ENCODE measurements at places on chromosomes 5 and 9.

- no peak for DNase-seq
Measured at GRCh38 chr5:57033103-57033502, 81.2 kb upstream of the MIER3 start.

DNA sequence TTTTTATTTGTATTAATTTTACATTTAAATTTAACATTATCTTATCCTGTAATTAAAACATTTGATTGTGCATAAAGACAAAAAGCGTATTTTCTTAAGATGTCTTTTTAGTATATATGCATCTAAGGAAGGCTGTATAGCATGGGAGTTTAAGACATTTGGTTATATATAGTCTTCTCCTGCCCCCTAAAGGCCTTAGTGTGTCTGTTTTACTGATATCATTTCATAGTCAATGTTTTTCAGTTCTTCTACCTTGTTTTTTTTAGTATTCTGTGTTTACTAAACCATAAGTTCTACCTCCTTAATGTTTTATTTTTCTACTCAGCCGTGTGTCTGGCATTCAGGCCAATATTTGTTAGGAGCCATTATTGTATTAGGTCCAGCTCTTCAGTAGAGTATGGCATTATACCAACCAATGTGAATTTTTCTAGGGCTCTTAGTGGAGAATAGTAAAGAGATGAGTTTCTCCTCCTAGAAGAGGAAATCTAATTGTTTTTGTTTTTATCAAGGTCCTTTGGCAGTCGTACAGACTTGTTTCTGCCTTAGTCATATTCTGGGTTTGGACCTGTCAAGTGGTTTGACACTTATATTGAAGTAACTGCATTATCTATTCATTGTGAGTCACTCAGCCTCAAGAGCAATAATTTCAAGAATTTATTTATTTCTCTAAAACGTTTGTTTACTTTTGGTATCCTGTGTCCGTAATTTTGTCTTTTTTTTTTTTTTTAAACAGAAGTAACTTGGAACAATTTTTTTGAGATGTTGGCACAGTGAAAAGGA is 74.8 kb downstream of the SLF1 start:
- DNase-seq, result peak; percentile 93

DNA sequence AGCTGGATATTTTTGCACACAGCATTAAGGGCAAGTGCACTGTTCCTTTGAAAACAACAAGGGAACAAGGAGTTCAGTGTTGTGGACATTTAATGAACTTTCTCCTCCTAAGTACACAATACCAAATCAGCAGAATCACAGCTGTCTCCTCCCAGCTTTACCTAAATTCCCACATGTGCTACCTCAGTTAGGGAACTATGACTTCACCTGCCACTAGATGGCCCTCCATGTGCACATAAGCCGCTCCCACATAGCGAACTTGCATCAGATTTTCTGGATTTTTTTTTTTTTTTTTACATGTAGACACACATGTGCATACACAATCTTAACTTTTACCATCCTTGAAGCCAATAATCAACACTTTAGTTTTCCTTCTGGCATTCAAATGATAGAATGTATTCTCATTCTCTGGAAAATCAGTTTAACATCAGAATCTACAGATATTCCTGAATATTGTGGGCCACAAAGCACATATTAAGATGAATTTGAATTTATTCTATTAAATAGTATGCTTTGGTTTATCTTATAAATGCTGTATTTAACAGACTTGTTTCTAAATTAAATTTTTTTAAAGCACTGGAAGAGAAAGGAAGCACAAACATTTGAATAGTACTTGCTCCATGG is 123.6 kb downstream of the PALM2AKAP2 start:
- DNase-seq, result peak; percentile 77

DNA sequence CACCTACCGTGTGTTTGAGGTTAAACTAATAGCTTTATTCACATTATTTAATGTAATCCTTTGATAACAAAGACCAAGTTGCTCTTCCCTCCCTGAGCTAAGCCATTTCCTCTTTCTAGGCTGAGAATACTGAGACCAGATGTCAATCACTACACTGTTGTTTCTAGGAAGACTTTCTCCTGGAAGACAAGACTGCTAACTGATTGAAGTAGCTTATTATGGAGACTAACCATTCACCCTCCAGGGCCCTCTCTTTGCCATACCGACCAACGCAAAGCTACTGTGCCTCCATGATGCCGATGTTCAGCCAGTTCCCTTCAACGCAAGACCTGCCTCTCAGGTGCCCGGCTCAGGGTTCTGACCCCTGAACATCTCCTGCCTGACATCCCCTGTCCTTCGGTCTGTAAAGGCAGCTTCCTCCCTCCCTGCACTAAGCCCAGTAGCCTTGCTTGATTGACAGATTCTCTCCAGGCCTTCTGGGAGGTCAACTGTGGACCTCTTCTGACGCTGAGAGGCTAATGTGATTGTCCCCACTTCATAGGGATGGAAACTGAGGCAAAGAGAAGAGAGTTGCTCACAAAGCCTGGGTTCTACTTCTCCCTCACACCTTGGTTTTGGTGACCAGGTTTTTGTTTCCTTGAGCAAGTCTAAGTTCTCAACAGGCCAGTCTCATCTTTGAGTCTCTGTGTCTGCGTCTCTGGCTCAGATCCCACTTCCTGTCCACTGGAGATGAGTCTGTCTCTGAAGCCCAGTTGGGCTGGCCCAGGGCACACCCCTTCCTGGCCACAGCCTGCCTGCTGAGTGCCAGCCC is 259.7 kb upstream of the IRX2 start:
- no peak for DNase-seq

GRCh38 chr9:85740787-85741094 is 1.0 kb downstream of the AGTPBP1 start:
- no peak for DNase-seq

DNA sequence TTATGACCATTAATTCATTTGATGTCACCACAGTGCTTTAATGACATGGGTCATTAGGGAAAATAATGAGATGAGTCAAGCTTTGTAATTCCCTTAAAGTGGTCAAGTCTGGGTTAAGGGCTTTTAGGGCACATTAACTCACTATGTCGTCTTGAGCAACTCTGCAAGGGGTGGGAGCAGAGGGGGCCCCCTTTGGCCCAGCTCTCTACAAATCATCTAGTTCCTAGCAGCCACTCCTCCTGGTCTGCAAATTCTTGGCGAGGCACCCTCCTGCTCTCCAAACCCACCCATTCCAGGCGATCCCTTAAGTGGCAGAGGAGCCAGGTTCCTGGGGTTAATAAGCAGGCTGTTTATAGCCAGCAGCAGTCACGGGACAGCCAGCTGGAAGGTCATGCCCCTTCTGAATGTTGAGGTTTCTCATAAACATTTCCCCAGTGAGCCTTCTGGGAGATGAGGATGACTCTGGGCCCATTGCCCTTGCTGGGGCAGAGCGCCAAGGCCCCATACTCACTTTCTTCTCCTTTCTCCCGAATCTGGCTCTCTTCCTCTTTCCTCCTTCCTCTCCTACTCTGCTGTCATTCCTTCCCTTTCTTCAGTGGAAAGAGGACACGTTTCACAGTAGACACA is 14.3 kb upstream of the GPX3 start:
- DNase-seq, result peak; percentile 47

DNA sequence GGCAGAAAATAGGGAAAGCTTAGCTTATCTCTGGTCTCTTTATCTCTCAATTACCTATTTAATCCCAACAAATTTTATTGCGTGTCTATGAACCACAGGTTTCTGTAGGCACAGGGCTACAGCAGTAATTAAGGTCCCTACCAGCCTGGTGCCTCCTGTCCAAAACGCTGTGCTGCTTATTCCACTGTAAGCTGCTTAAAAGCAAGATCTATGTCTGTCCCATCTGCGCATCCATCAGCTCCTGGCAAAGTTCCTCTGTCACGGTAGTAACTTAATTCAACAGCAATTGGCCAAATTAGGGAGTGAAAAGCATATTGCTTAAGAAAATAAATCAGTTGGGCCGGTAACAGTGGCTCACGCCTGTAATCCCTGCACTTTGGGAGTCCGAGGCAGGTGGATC is 235.8 kb upstream of the VLDLR start:
- no peak for DNase-seq

DNA sequence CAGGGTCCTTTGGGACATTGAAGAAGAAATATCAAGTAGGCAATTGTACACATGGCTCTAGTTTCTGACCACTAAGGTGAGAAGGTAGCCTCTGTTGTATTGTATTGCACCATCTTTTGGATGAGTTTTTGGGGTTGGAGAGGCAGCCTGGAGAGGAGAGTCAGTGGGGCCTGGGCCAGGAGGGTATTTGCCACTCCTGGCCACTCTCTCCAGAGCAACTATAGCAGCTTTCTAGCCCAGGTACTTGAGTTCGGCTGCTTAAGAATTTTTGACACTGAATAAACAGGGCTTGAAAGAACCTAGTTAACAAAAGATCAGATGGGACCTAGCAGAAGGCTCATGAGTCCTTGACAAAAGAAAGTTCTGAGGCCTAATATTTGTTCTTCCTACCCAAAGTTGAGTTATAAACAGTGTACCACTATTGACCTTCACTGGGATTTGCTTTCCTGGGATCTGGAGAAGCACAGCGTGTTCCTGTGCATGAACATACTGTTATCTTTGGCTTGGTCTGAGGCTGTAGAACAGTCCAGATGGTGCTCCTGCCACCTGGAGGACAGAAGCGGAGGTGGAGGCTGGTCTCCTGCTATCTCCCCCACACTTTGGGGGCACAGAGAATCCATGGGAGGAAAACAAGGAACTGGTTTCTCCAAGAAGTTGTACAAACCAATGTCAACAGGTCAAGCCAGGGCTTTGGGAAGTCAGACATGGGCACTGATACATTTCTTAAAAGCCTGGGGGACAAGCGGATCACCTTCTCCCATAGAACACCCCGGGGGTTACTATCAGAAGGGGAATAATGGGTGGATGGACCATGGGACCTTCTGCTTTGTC is 110.4 kb upstream of the LIFR start:
- peak; percentile 20 for DNase-seq
